ENCODE measurements at places on chromosomes 5 and 9.

DNA sequence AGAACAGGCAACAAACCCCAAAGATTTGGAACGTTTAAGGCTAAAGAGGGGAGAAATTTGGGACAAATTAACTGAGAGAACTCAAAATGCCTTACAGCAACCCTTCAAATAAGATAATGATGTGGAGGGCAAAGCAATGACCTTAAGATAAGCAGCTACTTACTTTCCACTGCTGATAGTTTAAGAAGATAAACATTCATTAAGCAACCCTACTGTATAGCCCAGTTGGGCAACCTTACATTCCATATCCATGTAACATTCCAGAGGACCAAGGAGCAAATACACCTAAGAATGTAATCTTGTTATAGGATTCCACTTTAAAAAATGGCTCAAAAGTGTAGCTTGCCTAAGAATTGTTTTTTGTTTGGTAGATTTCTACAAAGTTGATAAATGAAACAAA, 14.8 kb downstream of the ETF1 start:
- DNase-seq, result no peak

GRCh38 chr5:143124593-143124992, 278.9 kb downstream of the NR3C1 start:
- no peak for DNase-seq

DNA sequence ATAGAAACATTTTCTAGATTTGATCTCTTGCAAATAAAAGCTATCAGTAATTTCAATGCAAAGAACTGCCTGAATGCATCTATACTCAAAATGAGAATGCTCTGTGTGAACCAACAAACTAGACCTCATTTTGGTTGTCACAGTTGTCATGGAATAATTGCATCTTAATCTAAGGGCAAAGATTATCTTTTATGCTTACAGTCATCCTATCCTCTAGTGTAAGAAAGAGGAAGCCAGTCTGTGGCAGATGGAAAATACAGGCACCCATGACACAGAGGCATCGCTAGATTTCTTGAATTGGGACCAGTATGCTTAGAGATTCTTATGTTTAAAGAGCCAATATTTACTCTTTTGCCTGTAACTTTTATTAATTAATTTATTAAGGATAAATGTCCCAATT, 95.0 kb downstream of the MACIR start:
- DNase-seq, result no peak

GRCh38 chr9:114124138-114124537, 25.0 kb upstream of the KIF12 start:
- DNase-seq, result no peak

- DNase-seq, result no peak
Observed at GRCh38 chr5:96927008-96927407, 8.9 kb upstream of the LNPEP start.

DNA sequence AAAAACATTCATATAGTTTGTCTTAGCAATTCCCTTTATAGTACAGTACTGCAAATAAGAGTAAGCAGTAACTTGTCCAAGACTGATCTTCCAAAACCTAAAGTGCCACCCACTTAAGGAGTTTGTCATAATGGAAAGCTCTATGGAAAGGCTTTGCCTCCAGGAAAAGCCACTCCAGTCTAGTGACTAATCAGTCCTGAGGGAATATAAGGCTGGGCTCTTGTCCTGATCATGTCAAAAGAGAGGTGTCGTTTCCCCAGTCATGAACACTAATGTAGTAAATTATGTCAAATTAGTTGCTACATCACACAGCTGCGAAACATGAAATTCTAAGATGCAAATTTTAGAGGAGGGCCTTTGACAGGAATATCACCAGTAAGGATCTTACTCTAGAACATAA, 271.6 kb downstream of the GABRB2 start:
- DNase-seq, result no peak

DNA sequence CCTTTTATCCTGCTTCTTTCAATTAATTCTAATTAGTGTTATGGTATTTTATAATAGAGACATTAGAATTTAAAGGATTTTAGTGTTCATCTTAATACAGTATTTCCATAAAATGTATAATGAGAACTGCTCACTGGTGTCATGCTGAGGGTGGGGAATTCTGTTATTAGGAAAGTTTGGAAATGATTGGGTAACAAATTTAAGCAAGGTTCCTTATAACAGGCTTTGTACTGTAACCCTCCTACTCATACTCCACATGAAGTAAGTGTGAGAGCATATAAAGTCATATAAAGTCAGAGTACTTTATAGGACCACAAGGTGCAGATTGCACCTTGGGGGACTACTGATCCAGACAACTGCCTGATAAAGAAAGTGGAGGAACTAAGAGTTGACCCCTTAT, 42.2 kb downstream of the SV2C start:
- DNase-seq, result no peak

DNA sequence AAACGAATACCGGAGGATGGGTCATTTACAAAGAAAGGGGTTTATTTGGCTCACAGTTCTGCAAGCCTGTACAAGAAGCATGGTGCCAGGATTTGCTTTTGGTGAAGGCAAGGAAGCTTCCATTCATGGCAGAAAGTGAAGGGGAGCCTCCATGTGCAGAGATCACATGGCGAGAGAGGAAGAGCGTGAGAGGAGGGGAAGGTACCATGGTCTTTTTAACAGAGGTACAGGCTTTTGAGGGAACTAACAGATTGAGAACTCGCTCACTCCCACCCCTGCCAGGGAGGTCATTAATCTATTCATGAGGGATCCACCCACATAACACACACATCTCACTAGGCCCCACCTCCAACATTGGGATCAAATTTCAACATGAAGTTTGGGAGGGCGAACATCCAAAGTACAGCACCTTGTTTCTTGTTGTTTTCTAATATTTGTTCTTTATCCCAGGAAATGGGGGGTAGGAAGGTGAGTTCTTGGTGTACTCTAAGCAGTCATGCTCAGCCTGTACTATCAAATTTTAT, 18.5 kb downstream of the TMC1 start:
- DNase-seq, result no peak

DNA sequence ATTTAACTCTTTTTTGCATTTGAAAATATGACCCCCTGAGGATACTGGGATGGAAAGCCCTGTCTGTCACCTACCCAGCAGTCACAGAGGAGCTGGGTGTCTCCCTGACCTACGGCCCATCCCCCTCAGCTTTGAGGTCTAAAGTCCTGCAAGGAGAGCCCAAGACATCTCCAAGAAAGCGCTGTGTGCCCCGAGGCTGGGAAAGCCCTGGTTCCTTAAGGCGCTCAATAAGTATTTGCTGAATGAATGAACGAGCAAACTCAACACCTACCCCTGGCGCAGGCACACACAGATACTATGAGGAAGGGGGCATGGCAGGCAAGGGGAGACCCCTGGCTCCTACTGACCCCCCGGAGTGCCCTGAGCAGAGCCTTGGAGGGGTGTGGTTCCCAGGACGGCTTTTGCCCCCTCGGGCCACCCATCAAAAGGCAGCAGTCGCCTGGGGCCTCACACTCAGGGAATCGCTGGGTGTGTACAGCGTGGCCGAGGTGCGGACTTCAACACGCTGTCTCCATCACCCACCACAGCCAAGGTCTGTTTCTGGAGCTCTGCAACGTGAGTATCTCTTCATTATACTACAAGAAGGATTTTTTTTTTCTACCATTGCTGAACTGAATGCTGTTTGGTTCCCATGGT, 211.6 kb downstream of the ERCC6L2 start:
- DNase-seq, result no peak

GRCh38 chr9:88833946-88834345, 157.3 kb upstream of the S1PR3 start:
- DNase-seq, result no peak

DNA sequence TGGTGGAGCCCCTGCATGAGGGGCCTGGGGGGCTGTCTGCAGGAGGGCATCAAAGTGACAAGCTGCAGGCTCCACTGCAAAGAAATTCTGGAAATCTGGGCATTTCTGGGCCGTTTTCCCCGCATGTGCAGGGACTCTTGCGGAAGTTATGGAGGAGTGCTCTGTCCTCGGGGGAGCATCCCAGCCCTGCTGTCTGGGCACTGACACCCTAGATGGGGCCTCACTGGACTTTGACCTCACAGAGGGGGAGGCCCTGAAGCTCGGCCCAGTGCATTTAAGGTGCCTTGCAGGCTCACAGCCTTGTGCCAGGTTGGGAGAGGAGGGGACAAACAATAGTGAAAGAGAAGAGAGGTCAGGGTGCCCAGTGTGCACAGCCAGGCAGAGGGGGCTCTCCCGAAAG, 35.4 kb downstream of the LHX3 start:
- no peak for DNase-seq

DNA sequence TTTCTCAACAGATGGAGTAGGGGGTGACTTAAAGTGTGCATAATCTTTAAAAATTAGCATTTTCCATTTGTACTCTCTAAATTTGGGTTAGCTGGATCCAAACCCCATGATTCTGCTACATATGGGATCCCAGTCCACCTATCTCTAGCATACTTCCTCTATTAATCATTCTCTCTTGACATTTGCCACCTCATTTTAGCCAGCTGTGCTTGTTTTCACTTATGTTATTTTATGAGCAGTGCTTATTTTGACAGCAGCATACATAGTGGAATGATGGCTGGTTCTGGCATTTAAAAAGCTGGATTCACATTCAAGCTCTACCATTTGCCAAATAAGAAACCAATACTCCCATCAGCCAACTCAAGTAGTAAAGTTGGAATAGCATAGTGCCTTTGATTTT, 22.5 kb upstream of the SNX18 start:
- DNase-seq, result no peak

- no peak for DNase-seq
Observed at GRCh38 chr9:134004131-134004873, 12.2 kb upstream of the VAV2 start.

DNA sequence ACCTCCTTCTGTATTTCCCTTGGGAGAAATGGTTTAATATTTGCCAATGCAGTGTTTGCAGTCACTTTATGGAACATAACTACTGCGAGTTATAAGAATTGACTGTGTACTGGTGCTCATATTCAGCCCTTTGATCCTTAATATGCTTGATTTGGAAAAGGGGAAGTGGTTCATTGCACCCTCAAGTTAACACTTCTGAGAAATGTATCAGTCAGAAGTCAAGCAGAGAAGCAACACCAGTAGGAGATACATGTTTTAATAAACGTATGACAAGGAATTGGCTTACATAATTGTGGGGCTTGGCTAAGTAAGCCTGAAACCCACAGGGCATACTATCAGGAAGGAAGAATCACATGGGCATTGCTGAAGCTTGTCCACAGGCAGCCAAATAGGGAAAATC, 131.0 kb upstream of the SPRY4 start:
- DNase-seq, result no peak

DNA sequence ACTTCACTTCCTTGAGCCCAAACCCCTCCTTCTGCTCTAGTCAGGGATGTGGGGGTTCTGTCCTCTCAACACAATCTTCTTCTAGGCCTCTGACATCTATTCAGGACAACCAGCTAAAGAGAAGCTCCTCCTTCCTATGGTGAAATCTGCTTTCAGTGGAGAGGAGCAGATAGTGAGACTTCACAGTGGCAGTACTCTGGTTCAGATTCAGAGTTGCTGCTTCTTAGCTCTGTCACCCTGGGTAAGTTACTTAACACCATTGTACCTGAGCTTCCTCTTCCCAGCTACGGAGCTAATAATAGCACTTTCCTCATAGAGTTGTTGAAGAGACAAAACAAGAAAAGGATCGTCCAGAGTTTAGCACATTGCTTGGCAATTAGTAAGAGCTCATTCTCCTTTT, 77.3 kb upstream of the LARP1 start:
- DNase-seq, result no peak

DNA sequence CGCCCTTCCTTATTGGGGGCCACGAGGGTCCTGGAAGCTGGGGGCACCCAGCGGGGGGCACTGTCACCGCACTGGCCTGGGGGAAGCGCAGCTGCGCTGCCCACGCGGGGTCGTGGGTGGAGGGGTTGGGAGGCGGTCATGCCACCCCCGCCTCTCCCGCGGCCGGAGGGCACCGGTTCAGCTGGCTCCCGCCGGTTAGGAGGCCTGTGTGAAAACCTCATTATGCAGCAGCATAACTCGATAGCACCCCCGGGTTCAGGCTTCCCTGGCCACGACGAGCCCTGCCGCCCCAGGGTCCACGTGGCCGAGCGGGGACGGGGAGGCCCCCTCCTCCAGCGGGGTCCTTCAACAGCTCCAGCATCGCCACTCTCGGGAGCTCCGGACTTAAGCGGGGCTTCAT, 91.2 kb upstream of the ERCC6L2 start:
- DNase-seq, result no peak

- DNase-seq, result no peak
Observed at GRCh38 chr9:33221568-33221884, 18.4 kb upstream of the SPINK4 start.

GRCh38 chr9:16712787-16713186, 157.7 kb downstream of the BNC2 start:
- no peak for DNase-seq

DNA sequence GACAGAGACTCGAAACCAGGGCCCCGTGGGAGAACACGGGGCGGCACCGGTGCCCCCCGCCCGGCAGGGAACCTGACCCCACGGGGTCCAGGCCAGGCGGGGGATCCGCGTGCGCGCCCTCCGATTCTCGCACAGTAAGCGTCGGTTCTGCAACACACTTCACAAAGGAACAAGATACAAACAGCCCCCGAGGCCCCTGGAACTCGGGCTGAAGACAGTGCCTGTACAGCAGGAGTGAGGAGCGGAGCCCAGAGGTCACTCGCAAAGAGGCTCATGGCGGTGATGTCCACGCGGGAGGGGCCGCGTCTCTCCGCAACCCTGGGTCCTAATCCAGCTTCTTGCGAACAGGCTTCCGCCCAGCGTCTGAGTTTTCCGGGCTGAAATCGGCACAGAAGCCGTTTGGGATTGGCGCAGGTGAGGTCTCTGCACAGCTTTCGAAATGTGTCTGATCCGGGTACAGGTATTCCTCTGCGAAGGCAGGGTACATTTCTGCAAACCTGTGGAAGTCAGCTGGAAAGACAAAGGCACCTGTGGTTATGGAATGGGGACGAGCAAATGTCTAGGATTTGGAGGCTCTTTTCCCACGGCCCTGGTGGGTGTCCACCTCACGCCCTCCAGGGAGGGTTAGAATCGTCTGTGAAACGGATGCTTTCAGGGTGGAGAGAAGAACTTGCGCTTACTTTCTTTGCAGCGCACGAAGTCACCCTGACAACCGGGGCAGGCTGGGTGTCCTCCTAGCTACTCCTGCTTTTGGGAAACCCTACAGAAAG, 18.3 kb upstream of the SLC6A3 start:
- no peak for DNase-seq

DNA sequence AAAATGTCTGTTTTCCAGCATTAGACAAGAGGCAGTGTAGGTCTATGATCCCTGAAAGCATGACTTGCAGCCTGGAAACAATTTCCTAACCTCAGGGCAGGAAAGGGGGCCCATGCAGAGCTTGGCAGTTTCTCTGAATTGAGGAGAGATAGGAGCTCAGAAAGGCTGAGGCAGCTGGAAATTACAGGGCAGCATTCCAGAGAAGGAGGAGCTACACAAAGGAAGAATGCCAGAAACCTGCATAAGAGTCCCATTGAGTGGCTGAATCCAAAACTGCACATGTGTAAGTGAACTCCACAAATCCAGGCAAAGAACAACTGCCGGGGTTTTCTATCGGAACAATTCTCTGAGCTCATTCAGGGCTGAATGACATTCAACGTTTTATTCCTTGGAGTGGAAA, 346.8 kb downstream of the PIK3R1 start:
- DNase-seq, result no peak

All from cortex of kidney (tissue), 1 donor.